KBM-7 (cell line): ENCODE measurements at places on chromosomes 12 and 14.

DNA sequence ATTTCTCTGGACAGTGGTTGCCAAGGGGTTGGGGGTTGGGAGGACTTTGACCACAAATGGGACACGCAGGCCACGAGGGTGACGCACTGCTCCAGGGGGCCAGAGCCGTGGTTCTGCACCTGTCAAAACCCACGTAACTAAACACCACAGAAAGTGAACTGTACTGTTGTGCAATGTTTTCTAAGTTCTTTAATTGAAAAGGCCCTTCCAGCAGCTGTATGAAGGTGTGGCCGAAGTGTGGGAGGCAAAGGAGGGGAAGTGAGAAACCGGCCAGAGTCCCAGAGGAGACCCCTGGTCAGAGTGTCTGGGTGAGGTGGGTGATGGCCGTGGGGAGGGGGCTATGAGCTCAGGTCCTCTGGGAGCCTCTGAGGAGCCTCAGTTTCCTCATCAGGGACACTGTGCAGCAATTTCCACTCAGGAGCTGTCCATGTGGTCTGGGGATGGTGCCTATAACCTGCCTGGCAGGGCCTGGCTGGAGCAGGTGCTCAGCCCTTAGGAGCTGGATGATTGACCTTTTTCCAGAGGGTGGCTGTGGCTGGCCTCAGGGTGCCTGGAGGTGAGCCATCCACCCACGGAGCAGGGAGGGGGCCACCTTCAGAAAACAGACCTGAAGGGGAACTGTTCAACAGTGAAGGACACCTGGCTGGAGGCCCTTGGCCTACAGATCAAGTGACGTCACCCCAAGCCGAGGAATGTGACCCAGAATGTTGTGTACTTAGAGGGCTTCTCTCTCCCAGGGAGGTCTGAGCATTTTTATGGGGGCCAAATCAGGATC lies 9.8 kb upstream of the BDKRB2 start:
- no peak for DNase-seq

DNA sequence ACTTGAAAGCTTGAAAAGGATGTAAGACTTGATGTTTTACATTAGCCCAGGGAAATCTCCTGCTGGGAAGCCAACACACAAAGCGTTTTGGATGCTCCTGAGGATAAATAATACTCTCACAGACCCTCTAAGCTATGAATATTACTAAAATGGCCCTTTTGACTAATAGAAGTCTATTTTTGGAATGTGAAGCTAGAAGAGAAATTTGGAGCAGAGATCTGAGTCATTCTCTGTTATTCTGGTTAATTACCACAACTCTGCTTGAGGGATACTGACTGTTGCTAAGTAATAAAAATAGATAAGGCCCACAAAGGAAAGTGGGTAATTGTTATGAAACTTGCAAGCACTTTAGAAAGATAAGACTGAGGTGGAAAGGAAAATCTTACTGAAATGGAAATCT lies 346.2 kb upstream of the STXBP6 start:
- no peak for DNase-seq

GRCh38 chr12:131863711-131864396 lies 30.6 kb upstream of the ULK1 start:
- no peak for DNase-seq

- no peak for DNase-seq
These were observed 411.2 kb downstream of the AEBP2 start for GRCh38 chr12:19850346-19851065.

DNA sequence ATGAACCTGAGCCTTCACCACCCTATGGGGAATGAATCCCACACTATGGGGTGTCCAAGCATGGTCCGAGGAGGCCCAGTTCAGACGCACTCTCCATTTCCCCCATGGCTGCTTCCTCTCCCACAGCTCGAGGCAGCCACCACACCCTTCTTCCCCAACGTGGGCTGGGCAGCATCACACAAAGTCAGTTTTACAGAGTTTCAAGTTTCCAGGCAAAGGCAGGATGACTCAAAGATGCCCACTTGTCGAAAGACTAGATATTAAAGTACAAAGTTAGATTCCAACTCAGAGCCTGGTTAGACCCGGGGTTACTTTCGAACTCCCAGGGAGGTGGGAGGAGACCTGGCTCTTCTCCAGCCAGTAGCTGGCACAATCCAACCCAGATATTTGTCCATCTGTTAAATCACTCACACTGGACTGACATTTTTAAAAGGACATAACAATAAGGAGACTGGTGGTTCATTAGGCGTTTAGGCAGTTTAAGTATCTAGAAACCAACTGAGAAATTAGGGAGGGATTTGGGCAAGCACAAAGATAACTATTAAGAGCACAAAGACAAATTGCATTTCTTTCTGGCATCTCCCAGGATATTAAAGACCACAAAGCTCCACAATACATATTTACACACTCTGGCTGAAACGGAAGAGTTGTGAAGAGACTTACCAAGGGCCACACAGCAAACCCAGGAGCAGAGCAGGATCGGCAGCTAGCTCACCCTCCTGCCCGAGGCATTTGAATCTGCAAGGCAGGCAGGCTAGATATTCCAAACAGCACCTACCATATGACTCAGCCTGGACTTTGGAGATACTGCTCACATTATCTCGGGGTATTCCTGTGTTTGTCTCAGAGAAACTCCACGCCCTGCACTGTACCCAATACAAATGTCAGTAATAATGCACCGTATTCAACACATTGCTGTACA lies 34.8 kb downstream of the TMCC3 start:
- no peak for DNase-seq

DNA sequence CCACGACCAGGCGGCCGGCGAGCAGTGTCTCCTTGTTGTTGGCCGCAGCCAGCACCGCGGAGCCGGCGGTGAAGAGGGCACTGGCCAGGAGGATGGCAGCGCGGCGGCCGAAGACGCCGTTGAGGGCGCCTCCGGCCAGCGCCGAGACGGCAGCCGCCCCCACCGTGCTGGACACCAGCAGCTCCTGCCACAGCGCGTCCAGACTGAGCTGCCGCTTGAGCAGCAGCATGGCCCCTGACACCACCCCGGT lies 691 bp downstream of the SLC2A13 start:
- no peak for DNase-seq

DNA sequence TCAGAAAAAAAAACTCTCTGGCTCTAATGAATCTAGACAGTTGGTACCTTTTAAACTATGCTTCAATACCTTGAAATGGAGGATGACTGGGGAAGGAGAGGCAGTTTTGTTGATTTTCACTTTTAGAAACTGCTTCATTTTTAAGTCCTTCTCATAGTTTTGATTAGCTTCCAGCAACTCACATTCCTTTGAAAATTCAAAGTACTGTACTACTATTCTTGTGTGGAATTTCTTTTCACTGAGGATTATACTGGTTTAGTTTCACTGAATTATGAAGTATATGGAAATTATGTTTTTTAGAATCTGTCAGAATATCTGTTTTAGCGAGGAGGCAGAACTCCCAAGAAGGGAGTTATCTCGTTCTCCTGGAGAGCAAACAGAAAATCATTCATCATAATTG lies 116.3 kb downstream of the TGFB3 start:
- DNase-seq, result no peak

DNA sequence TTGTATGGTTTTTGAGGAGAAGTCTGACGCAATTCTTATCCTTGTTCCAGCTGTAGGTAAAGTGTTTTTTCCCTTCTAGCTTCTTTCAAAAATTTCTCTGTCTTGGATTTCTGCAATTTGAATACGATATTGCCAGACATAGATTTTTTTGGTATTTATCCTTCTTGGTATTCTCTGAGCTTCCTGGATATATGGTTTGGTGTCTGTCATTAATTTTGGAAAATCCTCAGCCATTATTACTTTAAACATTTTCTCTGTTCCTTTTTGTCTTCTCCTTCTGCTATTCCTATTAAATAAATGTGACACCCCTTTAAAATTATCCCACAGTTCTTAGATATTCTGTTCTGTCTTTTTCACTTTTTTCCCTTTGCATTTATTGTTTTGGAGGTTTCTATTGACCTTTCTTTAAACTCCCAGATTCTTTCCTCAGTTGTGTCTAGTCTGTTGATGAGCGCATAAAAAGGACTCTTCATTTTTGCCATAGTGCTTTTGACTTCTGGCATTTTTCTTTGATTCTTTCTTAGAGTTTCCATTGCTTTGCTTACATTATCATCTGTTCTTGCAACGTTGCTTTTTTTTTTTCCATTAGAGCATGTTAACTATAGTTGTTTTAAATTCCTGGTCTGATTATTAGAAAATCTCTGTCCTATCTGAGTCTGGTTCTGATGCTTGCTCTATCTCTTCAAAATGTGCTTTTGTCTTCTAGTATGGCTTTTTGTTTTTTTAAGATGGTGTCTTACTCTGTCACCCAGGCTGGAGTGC lies 129.1 kb downstream of the MSRB3 start:
- DNase-seq, result no peak
